ENCODE measurements at places on chromosomes 16 and 17.

DNA sequence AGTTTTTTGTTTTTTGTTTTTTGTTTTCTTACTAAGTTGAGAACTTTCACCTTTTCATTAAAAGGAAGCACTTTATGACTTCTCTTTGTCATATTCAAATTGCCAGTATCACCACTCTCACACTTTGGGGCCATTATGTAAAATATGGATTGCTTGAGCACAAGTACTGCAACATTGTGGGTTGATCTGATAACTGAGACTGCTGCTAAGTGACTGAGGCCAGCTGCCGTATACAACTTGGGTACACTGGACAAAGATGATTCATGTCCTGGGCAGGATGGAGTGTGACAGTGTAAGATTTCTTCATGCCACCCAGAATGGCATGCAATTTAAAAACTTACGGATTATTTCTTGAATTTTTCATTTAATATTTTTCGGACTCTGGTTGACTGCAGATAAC lies 7.8 kb downstream of the TTC19 start:
- DNase-seq = no peak

- DNase-seq = peak; percentile 91
Measured at GRCh38 chr16:86668136-86668910, 90.0 kb downstream of the FOXL1 start.

GRCh38 chr17:31629696-31630470 lies 229.2 kb downstream of the COPRS start:
- peak; percentile 56 for DNase-seq

DNA sequence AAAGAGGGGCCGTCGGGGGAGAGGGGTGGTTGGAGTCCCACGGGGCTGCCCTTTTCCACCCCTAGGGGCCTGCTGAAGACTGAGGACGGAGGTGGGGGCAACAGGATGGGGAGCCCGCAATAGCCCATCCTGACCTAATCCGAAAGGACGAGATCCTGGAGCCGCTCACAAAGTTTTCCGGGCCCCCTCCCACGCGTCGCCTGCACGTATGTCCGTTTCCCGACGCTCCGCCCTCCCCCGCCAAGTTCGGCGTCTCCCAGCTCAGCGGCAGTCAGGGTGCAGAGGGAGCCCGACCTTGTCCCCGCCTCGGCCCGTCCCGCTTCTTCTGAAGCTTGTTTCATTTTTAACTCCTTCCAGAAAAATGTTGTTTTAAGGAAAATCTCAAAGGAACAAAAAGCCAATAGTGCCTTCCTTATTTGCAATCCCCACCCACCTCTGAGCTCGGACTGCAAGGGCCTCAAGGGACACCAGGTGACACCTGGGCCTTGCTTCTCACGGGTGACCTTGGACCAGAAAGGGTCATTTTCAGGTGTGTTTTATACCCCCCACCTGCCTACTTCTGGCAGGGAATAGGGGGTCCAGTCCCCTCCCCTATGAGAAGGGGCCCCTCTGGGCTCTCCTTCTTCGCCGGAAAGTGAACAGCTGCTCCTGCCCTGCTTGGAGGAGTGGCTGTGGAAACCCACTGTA lies 3.4 kb upstream of the ZNF423 start:
- no peak for DNase-seq

- DNase-seq = peak; percentile 97
Measured at GRCh38 chr17:32504166-32504990, 17.6 kb downstream of the CDK5R1 start.

- DNase-seq = no peak
Measured at GRCh38 chr16:62755938-62756337, 719.7 kb upstream of the CDH8 start.

- DNase-seq = no peak
Measured at GRCh38 chr17:39143552-39144093, 7.8 kb downstream of the PLXDC1 start.

DNA sequence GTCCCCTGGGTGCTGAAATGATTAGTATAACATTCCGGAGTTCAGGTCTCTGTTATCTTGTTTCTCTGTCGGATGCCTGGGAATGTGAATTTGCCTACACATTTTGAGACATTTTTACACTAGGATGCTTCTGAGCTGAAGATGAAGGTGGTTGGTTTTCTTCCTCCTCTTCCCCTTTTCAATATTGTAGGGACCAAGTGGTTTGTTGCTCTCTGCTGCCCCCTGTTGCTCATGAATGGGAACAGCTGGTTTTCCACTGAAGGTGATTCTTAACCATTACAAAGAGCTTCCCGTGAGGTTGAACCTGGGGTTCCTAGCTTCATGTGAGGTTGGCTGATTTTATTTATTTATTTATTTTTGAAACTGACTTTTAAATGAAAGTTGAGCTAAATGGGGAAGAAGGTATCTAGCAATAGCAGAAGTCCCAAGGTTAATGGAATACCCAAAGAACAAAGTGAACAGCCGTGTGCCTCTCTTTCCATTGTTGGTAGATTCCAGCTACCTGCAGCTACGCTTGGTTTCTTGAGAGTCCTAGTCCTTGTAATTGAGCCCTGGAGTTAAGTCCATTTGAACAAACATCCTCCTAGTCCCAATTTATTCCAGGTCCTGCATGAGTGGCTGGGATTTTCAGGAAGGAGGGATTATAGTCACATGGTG lies 983.9 kb upstream of the EEF2KMT start:
- DNase-seq = peak; percentile 9

- peak; percentile 27 for DNase-seq
Measured at GRCh38 chr16:23509782-23510163, 521 bp downstream of the GGA2 start.

DNA sequence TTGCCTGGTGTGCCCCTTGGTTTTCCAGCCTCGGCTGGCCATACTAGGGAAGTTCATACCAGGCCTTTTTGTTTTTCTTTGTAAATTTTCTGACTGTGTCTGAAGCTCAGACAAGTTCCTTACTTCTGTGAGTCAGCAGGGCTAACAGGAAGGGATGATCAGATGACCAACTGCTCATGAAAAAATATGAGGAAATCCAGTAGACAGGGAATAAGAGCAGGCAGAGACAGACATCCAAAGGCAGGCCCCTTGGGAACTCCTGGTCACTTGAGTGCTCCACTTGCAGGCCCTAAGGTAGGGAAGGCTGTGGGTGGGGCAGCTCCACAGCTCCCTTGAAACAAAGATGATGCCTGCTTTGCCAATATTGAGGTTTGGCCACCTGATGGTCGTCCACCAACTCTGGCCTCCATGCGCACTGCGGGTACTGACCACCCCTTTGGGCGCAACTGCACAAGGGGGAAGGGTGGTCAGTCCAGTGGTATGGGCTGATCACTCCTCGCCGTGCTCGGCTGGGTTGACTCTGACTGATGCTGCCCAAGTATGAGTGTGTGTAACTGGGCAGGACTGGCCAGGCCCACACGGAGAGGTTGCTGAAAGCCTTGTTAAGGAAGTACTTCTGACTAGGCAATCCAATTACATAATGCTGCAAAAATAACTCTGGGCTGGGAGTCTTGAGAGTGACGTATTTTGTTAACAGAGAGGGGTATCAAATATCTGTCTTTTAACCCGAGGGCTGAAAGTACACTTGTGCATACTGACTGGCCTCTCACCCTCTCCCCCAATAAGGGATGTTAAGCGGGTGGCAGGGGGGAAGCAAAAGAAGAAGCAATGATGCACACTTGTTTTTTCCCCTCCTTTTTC lies 20.8 kb upstream of the ZFHX3 start:
- DNase-seq = peak; percentile 94

DNA sequence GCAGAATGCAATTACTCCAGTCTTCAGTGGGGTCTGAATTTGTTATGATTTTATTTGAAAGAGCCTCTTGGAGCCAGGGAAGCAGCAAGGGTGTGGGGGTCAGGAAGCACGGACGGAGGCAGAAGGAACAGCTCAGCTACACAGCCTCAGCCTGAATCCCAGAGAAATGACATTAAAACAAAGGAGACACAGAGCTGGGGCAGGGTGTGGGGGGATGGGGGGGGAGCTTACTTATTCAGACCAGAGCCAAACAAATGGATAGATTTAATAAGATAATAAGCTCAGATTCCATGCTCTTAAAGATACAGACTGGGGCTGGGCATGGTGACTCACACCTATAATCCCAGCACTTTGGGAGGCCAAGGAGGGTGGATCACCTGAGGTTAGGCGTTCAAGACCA lies 195.3 kb downstream of the ZNF423 start:
- DNase-seq = no peak

- DNase-seq = no peak
Measured at GRCh38 chr16:1337486-1337885, 4.0 kb downstream of the BAIAP3 start.

DNA sequence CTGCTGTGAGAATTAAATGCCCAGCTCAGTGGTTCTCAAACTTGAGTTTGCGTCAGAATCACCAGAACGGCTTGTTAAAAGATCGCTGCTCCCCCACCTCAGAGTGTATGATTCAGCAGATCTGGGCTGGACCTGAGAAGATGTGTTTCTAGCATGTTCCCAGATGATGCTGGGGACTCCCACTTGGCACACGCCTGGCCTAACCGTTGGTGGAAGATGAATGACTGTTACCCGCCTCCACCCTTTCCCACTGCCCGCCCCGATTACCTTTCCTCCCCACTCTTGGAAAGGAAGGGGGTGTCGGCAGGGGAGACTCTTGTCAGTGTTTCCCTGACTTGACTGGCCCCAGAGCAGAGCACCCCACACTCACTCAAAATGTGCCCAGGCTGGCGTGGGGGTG lies 29.3 kb upstream of the ABCC3 start:
- DNase-seq = peak; percentile 8

DNA sequence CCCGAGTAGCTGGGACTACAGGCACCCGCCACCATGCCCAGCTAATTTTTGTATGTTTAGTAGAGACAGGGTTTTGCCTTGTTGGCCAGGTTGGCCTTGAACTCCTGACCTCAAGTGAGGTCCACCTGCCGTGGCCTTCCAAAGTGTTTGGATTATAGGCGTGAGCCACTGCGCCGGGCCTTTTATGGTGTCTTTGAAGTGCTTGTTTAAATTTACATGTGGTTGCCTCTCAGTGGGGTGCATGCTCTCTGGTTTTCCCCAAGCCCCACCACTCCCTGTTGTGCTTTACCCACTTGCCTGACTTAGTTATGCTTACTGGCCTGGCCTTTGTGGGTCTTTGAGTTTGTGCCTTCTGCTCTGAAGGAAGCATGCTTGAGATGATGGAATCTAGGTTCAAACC lies 132.0 kb downstream of the PRKCB start:
- DNase-seq = no peak

DNA sequence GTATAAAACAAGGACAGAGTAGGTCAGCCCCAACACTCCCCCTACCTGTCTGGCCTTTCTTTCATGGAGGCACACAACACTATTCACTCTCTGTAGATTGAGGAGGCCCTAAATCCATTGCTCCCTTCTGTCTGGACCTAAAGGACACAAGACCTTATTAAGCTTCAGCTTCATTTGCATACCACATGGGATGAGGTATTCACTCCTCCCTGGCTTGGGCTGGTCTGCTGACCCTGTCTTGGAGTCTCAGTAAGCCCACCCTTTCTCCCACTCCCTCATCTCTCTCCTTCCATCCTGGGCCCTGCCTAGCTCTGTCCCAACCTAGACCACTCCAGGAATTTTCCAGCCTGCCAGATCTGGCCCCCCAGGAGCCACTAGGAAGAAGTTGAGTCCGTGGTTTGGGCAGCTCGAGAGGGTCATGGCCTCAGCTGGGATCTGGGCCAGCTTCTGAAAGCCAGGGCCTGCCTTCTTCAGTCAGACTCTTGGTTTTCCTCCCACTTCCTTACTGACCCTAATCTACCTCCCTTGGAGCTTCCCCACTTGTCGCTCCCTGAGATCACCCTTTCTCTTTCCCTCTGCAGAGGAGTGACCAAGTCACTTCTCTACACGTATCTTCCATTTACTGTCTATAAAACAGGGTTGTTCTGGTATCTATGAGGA lies 6.5 kb upstream of the LLGL1 start:
- no peak for DNase-seq

- no peak for DNase-seq
Measured at GRCh38 chr17:33521784-33522183, 228.7 kb upstream of the ASIC2 start.

DNA sequence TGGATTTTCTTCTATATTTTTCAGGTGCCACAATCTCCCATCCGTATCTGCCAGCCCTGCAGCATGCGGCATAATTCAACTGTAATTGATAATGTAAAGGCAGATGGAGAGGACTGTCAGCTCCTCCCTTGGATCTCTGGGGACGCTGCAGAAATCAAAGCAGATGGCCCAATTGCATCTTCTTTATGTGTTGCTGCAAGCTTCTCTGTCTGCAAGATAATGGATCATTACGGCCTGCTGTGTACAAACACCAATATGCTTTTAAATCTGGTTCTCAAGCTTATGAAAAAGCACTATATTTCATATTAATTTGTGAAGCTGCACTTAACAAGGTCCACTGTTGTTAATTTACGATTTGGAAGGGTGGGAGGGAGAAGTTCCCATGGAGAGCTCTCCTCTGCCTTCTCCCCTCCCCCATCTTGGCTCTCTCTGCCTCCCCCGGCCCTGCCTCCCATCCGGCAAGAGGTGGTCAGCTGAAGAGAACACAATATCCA lies 607.5 kb downstream of the TOX3 start:
- no peak for DNase-seq

- no peak for DNase-seq
Measured at GRCh38 chr16:54437401-54437800, 150.8 kb upstream of the IRX3 start.

DNA sequence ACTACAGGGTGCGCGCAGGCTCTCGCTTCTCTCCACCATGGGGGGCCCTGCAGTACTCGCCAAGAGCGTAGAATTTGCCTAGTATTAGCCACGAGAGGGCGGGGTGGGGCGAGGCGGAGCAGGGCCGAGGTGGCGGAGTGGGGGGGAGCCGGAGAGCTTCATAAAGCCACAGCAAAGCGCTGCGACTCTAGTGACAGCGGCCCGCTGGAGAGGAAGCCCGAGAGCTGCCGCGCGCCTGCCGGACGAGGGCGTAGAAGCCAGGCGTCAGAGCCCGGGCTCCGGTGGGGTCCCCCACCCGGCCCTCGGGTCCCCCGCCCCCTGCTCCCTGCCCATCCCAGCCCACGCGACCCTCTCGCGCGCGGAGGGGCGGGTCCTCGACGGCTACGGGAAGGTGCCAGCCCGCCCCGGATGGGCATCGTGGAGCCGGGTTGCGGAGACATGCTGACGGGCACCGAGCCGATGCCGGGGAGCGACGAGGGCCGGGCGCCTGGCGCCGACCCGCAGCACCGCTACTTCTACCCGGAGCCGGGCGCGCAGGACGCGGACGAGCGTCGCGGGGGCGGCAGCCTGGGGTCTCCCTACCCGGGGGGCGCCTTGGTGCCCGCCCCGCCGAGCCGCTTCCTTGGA lies at the start of gene TBX21:
TSS of gene TBX21 (plus strand) at position 190 of the 627 bp plus-strand sequence. CDS start at position 409, 219 bp downstream.
- DNase-seq = peak; percentile 60

- DNase-seq = no peak
Measured at GRCh38 chr17:41617698-41618097, 5.1 kb upstream of the KRT16 start.

DNA sequence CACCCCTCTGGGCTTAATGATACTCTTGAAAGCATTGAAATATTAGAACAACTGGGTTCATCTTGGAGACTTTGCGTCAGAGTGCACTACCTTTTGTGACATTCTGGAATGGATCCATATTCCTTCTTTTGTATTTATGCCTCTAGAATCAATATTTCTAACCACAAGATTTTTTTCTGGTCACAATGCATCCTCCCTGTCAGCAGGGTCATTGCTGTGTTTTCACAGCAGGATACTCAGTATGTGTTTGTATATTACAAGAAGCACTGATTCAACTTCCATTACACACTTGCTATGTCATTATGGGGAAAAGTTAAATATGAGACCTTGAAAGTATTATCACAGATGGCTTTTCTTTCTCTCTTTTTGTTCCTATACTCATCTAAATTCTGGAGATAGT lies 370.0 kb downstream of the HS3ST3B1 start:
- peak; percentile 8 for DNase-seq
